ENCODE measurements at places on chromosomes 11 and 22.

GRCh38 chr22:48778308-48779195 lies 1049.1 kb downstream of the BRD1 start:
- DNase-seq, result no peak

GRCh38 chr11:75280227-75280701 lies 39.7 kb downstream of the TPBGL start:
- DNase-seq, result peak; percentile 79

GRCh38 chr11:1305063-1305495 lies 4.4 kb downstream of the TOLLIP start:
- DNase-seq, result no peak

DNA sequence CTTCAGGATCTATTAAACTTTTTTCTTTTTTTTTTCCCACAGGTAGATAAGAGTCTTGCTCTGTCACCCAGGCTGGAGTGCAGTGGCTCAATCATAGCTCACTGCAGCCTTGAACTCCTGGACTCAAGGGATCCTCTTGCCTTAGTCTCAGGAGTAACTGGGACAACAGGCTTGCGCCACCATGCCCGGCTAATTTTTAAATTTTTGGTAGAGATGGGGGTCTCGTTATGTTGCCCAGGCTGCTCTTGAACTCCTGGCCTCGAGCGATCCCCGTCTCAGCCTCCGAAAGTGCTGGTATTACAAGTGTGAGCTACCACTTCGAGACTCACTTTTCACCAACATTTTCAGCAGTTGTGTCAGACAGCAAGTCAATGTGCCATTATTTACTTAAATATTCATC lies 962 bp downstream of the SIRT3 start:
- no peak for DNase-seq

DNA sequence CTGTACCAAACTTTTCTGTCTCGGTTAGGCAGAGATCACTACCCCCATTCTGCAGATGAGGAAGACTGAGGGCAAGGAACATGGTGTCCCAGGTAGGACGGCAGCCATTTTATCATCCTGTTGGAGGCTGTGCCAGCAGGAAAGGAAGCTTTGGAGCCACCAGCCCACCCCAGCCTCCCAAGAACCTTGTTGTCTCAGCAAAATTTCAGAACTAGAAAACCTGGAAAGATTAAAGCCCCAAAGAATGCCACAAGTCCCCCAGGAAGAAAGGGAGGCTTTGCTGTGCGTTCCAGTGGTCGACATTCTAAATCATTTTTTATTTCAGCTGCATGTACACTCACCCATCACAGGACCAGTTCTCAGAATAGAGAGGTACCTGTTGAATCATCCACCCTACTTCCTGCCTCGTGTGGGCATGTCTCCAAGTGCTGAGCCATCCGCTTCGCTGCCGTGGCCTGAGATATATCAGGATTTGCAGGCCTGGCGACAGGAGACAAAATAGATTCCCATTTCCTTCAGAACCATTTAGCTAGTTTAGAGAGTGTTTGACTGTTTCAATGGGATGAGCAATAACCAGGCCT lies 13.0 kb upstream of the EIF3D start:
- DNase-seq, result peak; percentile 36

- DNase-seq, result no peak
These were observed 4.7 kb downstream of the PEX26 start for GRCh38 chr22:18082467-18082866.

DNA sequence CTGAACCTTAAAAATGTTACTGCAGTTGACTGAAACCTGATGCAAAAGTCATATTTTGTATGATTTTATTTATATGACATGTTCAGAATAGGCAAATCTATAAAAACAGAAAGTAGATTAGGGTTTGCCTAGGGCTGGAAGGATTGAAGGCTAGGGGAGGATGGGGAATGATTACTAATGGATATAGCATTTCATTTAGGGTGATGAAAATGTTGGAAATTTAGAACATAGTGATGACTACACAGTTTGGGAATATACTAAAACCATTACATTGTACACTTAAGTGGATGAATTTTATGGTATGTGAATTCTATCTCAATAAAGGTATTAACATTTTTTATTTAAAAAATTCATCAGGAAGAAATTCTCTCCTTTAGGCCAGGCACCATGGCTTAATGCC lies 22.9 kb upstream of the PAFAH1B2 start:
- no peak for DNase-seq

DNA sequence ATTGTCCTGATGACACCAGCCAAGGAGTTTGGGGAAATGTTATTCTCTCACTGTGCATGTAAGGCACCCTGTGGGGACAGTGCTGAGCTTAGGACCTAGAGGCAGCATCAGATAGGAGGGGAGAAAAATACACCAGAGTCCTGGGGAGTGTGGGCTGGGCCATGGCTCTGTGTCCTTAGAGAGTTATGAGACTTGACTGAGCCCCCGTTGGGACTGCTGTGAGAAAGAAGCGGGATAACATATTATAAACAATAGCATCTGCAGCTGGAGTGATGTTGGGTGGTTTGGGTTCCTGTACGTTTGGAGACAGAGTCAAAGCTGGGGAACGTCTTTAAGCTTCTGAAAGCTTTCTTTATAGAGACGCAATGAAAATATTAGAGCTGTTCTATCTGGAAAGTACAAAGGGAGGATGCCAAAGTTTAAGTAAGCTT lies 90.9 kb upstream of the CRTAM start:
- DNase-seq, result no peak

DNA sequence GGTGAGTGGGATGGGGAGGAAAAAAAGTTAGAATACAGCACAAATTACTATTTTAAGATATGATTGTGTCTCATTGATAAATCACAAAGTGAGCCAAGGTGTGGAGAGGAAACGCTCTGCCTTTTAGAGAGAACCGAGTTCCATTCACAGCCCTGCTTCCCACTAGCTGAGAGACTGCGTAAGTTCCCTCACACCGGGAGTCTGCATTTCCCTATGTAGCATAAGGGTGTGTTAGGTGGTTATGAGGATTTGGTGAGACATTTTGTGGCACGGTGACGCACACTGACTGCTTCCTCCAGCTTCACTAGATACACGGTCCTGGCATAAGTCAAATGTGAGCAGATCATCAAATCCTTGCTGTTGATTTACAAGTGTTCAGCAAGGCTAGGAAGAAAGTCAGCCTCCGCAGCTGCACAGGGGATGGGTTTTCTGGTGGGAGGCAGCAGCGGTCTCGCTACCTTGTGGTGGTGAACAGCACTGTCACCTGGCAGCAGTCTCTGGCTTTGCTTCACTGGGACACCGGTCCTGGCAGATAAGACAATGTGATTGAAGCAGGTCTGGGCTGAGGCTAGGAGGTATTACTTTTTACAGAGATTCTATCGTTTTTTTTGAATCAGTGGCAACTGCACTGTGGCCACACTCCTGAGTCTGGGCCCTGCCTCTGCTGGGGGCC lies 312.2 kb upstream of the B3GAT1 start:
- no peak for DNase-seq

- no peak for DNase-seq
These were observed 883 bp upstream of the VPREB3 start for GRCh38 chr22:23754980-23755636.

DNA sequence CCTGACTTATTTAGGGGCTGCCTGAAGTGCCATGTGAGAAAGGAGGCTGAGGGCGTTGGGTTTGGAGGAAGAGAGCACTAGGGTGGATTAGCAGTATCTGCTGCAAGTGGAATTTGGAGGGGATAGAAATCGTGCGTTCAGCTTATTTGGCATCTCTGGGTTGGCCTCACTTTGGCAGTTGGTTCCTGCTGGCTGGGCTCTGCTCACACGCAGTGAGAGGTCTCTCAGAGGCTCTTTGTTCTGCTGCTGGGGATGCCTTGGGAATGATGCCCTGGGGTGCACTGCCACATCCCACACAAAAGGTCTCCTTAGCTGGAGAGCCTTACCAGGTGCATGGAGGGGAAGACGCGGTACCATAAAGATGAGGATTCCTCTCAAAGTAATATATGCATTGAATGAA lies 17.7 kb upstream of the MICAL2 start:
- DNase-seq, result no peak

DNA sequence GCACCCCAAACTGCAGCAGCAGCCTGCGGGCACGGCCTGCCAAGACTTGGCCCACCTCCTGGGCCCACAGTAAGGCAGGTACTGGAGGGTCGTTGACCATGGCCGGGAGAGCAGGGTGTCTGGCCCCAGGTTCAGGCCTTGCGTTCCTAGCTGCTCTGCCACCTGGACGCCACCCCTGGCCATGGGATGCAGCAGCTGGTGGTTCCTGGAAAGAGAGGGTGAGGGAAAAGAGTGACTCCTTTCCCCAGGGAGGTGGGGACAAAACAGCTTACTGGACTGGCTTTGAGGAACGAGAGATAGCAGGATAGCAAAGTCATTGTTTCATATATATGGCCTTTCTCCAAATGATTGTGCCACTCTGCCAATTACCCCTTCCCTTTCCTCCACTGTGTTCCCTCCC lies 1.8 kb downstream of the BSCL2 start:
- DNase-seq, result no peak

DNA sequence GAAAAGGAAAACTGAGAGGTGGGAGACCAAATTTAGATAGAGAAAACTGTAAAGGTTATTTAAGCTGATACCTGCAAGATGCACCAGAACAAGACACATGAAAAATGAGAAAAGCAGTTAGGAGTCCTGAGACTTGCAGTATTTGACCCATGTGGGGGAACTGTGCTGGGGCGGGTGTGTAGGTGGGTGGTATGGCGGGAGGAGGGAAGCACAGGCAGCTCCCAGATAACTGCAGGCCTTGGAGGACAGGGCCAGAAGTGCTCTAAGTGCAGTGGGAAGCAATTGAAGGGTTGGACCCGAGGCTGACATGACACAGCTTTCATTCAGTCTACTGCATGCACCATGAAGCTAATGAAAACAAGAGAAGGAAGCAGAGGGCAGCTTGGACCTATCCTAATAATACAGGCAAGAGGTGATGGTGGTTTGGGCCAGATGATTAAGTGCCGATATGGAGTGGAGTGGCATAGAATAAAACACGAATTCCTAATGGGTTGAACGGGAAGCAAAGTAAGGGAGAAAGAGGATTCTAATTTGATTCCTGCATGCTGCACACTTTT lies 48.0 kb upstream of the ANO3 start:
- no peak for DNase-seq

DNA sequence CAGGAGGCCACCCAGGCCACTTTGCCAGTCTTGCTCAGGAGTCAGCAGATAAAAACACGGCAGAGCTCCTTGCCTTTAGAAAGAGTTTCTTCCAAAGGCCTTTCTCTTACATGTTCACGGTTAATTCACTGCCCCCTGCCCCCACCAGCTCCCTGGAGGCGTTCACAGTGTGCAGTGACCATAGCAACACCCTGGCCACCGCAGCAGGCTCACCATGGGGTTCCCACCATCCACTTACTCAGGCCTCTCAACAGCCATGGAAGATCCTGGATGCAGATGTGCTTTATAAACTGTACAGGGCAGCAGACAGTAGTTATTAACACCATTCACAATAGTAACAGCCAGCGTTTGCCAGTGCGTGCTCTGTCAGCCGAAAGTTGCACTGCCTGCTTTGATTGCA lies 10.6 kb upstream of the MYO7A start:
- no peak for DNase-seq

DNA sequence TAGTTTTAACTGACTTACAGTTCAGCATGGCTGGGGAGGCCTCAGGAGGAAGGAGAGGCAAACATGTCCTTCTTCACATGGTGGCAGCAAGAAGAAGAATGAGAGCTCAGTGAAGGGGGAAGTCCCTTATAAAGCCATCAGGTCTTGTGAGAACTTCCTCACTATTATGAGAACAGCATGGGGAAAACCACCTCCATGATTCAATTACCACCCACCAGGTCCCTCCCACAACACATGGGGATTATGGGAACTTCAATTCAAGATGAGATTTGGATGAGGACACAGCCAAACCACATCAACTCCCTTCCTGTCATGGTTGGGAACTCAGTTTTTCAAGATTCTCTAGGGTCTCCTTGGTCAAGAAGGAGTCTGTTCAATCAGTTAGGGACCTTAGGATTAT lies 432.9 kb upstream of the CNTN5 start:
- DNase-seq, result no peak

GRCh38 chr11:77660947-77661346 lies 23.4 kb upstream of the CLNS1A start:
- DNase-seq, result no peak

- DNase-seq, result no peak
These were observed 53.5 kb upstream of the HORMAD2 start for GRCh38 chr22:30026756-30027155.

DNA sequence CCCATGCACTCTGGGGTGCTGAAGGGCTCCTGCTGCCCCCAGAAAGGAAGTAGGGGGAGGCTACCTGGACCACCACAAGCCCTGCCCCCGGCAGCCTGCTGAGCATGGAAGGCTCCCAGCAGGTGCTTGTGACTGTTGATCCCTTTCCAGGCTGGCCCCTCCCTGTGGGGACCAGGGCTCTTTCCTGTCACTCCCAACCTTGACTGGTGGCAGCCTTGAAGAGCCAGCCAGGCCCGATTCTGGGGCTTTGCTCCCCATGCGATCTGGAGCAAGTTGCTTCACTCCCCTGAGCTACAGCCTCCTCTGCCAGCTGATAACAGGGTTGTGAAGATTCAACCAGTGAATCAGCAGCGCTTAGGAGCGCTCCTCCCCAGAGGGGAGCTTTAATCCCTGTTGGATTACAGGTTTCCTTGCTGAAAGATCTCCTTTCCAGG lies 4.6 kb upstream of the CST6 start:
- DNase-seq, result no peak

DNA sequence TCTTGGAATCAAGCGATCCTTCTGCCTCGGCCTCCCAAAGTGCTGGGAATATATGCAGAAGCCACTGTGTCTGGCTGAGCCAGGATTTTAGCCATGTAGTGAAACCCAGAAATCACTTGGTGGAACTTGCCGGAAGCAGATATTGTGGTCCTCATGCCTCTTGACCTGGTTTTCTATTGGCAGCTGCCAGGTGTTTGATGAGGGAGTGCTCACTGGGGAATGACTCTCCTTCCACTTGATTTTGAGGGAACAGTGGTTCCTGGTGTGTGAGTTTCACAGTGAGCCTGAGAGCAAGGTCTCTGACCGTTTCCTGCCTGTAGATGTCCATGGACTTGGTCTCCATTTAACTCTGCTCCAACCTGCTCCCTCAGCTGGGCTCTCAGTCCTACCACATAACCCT lies 34.7 kb upstream of the ELF5 start:
- no peak for DNase-seq

GRCh38 chr11:93908689-93909088 lies 58.3 kb upstream of the VSTM5 start:
- no peak for DNase-seq
